ENCODE measurements at places on chromosomes 4 and X.

DNA sequence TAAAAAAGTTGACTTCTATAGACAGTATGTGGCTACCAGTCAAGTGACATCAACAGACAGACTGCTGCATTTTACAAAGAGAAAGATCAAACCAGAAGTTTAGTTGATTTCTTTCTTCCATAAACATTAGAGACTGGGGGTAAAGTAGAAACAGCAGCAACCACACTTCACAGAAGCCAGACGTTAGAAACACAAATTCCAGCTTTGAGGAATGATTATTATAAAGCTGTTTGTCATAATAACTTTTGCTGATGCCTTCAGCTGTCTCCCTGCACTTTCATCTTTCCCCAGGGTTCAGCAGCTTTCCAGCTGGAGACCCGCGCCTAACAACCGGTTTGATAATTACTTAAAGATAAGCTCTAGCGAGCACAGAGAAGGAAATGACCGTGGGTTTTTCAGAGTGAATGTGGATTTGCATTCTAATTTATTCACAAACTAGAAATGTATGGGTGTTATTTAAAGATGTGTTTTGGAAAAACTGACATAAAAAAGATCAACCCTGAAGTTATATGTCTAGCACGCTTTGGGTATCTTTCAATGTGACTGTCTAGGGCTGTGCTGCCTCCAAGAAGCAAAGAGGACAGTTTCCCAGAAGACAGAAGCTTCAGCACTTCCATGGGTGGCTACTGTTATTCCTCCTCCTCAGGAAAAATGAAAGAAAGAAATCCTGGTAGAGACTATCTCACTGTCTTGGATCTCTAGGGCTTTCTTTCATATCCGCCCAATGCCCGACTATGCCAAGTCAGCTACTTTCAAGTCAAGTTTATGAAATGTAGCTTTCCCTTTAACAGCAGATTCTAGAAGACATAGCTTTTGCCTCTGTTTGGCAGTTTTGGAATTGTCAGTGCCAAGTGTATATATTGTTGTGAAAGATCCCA lies 15.0 kb upstream of the ENAM start:
- no peak for DNase-seq

DNA sequence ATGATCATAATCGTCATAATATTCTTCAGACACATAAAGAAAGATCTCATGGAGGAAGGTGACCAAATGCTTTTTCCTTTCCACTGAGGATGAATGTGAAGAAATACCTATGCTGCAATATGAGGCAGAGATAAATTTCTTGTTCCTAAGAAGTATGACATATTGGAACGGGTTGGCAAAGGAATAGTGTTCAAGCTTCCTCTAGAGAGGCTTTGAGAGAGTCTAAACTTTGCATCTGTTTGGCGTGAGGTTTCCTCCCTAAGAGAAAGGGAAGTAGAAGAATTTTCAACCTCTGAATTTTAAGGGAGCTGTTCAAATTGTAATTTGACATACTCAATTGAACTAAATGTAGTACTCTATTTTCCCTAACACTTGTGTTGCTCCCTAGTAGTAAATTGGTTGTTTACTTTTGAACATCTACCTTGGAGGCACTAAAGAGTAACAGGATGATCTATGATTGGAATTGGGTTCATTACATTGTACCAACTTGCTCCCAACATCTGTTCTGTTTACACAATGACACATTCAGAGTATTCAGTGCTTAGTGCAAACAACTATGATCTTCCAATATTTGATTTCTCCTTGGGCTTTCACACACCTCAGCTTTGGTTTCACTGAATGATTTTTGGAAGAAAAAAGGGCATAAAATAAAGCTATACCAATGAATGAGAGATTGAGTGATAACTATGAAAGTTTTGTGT lies 122.0 kb downstream of the CORIN start:
- DNase-seq: no peak

- no peak for DNase-seq
Observed at GRCh38 chr4:154998284-154998683, 210.2 kb upstream of the NPY2R start.

GRCh38 chrX:40420899-40421729 lies 159.7 kb upstream of the ATP6AP2 start:
- no peak for DNase-seq

DNA sequence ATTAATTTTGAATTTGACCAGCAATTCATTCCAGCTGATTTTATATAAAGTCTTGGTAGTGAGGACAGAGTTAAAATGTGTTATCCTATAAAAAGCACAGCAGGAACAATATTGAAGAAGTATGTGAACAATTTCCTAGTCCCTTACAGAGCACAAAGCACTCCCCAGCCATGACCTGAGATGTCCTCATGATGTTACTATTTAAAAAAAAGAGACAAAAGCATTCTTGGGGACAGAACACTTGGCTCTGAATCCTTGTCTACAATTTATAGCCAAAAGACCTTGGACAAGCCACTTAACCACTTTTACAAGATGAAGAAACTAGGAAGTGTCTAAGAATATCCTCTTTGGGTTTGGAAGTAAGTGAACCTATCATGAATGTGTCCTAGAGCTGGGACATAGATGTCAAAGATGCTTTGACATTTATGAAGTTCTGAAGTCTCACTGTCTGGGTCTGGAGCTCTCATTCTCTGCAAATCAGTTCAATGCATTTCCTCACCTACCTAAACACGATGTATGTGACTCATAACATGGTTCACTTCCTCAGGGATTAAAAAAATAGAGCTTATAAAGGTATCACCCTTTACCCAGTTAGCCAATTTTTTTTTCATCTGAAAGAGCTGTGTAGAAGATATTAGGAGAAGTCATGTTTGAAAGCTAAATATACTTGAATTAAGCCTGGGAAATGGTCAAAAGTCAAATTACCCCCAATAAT lies 61.4 kb downstream of the IGFBP7 start:
- no peak for DNase-seq

- peak; percentile 10 for DNase-seq
Observed at GRCh38 chrX:137166591-137166990, 132.8 kb upstream of the GPR101 start.

GRCh38 chrX:10110316-10110935 lies 46.3 kb upstream of the CLCN4 start:
- DNase-seq: peak; percentile 11

- no peak for DNase-seq
Observed at GRCh38 chrX:107744868-107745267, 30.7 kb downstream of the TSC22D3 start.

DNA sequence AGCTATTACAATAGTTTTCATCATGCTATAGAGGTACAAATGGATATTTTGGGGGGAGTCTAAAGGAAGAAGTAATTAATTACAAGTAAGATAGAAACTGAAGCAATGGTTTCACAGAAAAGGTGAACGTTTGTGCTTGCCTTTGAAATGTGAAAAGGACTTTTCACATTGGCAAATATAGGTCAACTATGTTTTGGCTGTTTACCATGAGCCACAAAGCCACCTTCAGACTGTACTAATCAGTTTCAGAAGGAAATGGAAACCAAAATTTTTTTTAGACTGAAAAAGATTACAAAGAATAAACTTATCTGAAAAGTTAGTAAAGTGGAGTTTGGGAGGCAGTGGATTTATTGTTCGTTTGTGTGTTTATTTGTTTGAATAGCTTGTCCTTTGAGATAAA lies 32.1 kb downstream of the SYTL5 start:
- DNase-seq: no peak

- DNase-seq: peak; percentile 63
Observed at GRCh38 chrX:118839334-118839958, 15.8 kb downstream of the ZCCHC12 start.

GRCh38 chrX:42739741-42740140 lies 38.2 kb downstream of the PPP1R2C start:
- no peak for DNase-seq
